ENCODE measurements at places on chromosomes 4 and X. TPM values are rescaled to one million over a fixed set of nuclear protein-coding genes. Genes with fewer than 3 reads are reported as not detected.

DNA sequence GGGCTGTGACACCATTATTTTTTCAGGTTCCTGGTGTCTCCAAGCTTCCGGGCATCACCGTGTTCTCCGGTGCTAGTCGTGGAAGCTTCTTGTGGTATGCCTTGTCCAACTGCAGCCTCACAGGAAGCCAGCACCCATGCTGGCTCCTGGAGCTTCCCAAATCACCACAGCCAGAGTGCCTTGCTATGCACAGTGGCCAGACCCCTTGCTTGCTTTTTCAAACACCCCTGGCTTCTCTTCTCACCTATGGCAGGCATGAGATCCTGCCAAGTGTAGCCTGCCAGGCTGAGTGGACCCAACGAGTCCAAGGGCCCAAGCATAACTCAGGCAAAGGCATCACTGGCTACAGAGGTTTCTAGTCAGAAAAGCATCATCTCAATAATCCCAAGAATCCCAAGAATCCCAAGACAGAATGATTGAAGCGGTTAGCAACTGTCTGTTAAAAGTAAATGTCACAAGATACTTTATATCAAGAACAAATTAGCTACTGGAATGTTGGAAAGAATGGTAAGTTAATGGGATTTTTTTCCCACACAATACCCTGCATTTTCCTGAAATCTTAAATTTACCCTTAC, 1522.9 kb downstream of the PCDH18 start:
- H3K4me3 ChIP-seq: no peak overlapping the region
- H3K27me3 ChIP-seq: no peaks in the 10 kb centered on the region
- no peaks in the 10 kb centered on the region for H3K36me3 ChIP-seq
- no peaks in the 10 kb centered on the region for H3K4me1 ChIP-seq

GRCh38 chrX:154908821-154909220, 22.7 kb downstream of the F8A1 start:
- H3K36me3 ChIP-seq: no peaks in the 10 kb centered on the region
- H3K27me3 ChIP-seq: no peaks in the 10 kb centered on the region
- no peak overlapping the region for H3K4me3 ChIP-seq

GRCh38 chr4:153266988-153267387, 62.7 kb downstream of the TRIM2 start:
- H3K36me3 ChIP-seq: no peaks in the 10 kb centered on the region
- no peak for DNase-seq
- H3K27me3 ChIP-seq: no peaks in the 10 kb centered on the region

DNA sequence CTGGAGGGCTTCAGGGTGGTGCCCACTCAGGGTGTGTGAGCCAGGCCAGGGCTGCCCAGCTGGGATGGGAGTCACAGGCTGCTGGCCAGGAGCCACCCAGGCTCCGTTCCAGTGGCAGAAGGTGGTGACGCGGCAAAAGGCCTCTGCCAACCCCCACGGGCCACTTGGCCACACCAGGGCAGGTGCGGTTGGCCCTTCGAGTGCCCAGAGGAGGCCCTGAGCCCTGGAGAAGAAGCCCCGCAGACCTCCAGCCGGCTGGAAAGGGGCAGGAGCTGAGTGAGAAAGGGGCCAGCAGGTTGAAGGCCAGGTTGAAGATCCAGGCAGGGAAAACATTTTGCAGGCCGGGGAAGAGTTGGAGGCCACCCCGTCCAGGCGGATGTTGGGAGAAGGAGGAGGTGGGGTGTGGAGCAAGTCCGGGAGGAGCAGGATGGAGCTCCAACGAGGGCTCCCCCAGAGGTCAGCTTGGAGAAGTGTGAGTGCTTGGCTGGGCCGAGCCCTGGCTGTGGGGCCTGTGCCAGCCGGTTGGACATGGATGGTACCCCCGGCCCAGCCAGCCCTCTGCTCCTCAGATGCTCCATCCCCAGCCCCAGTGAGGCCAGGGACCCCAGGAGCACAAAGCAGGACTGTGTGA, 2.8 kb upstream of the CPLX1 start:
- no peak overlapping the region for H3K27ac ChIP-seq
- DNase-seq: peak; percentile 35
- peaks cover 23% of the 10 kb centered on the region for H3K4me1 ChIP-seq
- no peak overlapping the region for H3K4me3 ChIP-seq
- H3K27me3 ChIP-seq: peaks cover 53% of the 10 kb centered on the region

Gene ADGRL3
- 10.0 TPM for total RNA-seq
